NCI-H510A (cell line): ENCODE measurements at places on chromosomes 4 and X.
A peak's percentile ranks its signal among the peaks of the same experiment; 100 is the strongest.

DNA sequence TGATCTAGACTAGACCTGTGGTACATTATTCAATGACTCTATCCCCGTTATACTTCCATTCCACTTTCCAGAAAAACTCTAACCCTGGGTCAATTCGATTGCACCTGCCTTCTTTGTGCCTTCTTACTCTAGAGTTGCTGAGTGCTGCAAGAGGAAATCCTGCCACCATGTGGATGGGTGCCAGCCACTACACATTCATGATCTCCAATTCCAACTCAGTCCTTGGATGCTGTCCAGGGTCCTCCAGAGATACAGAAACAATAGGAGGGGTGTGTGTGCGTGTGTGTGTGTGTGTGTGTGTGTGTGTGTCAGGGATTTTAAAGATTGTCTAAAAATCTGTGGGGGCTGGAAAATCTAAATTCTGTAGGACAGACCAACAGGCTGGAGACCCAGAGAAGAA lies 42.9 kb upstream of the INTS6L start:
- DNase-seq, result peak; percentile 0

DNA sequence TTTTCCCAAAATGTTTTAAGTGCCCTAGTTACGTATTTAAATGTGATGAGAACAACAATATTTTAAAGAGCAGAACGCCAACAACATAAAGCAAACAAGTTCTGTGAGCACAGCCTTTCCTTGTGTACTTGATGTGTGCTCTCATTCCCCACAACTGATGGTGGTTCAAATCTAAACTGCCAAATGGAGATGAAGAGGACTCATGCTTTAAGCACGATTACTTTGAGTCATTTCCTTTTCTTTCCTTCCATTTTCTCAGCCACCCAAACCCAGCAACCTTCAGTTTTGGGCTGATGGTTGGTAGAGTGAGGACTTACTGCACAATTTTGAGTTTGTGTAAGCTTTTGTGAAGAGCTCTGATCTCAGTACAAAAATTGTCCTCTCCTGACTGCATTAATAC lies 1.7 kb downstream of the NSD2 start:
- DNase-seq, result no peak

GRCh38 chr4:15779809-15780208 lies 1.7 kb downstream of the CD38 start:
- DNase-seq, result no peak

DNA sequence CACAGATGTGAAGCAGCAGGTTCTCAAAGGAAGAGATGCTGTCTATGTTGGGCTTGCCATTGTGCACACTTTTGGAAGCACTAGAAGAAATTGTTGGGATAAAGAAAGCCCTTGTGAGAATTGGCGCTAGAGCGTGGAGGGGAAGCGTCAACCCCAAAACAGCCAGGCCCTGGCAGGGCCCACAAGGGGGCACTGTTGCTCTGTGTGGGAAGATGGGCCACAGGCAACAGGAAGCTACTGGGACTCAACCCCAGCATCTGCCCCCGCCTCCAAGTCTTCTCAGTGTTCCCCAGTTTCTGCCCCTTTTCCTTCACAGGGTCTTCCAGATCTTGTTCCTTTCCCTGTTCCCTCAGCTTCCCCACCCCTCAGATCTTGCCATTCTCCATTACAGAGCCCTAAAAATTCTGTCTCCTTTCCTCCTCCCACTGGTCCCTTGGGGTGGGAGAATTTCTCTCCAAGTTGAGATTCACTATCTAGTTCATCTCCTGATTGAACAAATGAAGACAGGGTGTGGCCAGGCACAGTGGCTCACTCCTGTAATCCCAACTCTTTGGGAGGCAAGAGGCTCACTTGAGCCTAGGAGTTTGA lies 85.5 kb downstream of the STARD8 start:
- DNase-seq, result peak; percentile 9

- DNase-seq, result no peak
Measured at GRCh38 chr4:123121241-123121907, 199.0 kb upstream of the NUDT6 start.

DNA sequence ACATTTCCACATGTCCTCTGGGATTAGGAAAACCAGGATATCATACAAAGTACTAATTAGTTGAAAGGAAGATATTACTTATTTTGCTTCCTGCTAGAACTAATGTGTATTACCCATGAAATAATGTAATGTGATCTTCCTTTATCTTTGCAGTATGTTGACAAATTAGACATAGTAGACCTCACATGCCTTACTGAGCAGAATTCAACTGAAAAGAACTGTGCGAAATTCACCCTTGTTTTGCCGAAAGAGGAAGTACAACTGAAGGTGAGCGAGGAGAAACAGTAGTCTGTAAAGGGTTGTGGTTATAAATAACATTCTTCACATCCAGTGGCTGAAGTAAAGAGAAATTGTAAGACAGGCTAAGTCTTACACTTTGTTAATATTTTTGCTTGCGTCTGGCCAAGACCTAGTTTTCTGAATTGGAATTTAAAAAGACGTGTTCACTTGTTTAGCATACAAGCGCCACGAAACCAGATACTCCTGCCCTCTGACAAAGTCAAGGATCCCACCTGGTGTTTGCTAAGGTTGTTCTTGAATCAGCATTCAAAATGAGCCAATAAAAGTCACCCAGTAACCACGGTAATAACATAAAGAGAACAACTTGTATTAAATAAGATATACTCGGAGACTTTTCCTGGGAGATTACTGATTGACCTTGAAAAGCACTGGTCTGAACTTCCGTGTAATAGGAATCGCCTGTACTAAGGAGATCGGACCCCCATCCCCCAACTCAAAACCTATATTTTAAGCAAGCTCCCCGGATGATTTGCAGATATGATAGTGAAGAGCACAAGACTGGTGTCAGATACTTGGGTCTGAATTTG lies 16.9 kb downstream of the STAP1 start:
- DNase-seq, result peak; percentile 75

DNA sequence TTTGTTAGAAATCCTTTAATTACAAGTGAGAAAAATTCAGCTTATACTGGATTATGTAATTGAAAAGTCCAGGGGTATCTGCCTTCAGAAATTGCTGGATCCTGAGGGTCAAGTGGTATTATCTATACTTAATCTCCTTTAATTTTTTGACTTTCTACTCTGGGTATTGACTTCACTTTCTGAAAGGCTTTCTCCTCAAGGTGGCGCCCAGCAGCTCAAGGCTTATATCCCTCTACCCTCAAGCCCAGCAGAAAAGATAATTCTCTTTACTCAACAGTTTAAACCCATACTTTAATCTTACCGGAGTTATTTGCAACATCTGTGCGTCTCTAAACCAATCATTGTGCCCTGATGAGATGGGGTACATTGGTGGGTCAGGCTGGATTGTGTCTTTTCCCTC lies 129.5 kb downstream of the LARP7 start:
- no peak for DNase-seq

GRCh38 chr4:6474053-6474568 lies 1.7 kb upstream of the PPP2R2C start:
- DNase-seq, result no peak

GRCh38 chr4:102196221-102196620 lies 149.1 kb downstream of the SLC39A8 start:
- no peak for DNase-seq

GRCh38 chr4:148962539-148963290 lies 520.5 kb upstream of the NR3C2 start:
- no peak for DNase-seq

DNA sequence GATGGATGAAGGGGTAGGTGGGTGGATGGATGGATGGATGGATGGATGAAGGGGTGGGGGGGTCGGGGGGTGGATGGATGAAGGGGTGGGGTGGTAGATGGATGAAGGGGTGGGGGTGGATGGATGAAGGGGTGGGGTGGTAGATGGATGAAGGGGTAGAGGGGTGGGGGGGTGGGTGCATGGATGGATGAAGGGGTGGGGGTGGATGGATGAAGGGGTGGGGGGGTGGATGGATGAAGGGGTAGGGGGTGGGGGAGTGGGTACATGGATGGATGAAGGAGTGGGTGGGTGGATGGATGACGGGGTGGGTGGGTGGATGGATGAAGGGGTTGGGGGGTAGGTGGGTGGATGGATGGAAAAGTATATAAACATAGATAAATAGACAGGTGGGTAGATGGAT lies 74.2 kb downstream of the PRKX start:
- no peak for DNase-seq

DNA sequence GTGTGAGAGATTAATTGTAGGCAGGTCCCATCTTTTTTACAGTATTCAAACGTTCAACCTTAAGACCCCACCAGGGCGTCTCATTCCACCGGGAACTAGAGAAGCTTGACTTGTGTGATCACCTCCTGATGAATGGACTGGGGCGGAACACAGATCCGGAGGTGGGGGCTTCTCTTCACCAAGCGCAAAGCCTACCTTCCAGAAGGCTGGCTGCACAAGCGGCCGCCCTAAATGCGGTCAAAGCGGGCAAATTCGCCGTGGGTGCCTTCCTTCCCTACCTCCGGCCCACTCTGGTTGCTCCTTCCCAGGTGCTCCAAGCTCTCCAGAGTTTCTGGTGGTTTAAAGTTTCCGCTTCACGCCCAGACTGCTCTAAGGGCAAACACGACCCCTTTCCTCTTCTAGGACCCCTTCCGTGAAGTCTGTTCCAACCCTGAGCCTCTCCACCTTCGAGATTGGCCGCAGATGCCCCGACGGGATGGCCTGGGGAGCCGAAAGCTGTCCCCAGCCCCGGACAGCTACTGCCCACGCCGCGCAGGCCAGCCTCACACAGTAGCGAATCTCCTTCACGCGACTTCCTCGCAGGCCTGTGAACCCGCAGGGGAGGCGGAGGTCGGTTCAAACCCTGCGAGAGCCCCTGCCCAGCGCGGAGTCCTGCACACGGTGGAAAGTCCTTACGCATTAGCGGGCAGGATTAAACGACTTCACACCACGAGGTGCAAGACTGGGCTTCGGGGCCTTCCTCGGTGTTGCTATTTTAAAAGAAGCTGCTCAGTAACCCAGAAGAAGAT lies 1.6 kb upstream of the WWC2 start:
- DNase-seq, result no peak

DNA sequence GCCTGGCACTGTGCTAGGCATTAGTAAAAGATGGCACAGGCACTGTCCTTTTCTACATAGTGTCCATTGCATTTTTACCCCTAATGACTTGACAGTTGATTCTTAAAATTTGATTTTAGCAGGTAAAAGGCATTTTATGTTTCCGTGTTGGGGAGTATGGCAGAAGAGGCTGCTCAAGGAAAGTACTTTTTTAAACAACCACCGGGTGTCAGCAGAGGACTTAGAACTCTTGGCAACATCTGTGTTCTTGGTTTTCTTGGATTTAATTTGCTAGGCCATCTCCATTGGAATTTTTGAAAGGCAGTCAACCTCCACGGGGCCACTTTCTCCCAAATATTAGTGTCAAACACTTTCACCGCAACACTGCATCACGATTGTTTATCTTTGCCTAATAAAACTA lies 102.9 kb downstream of the TSPAN7 start:
- no peak for DNase-seq

DNA sequence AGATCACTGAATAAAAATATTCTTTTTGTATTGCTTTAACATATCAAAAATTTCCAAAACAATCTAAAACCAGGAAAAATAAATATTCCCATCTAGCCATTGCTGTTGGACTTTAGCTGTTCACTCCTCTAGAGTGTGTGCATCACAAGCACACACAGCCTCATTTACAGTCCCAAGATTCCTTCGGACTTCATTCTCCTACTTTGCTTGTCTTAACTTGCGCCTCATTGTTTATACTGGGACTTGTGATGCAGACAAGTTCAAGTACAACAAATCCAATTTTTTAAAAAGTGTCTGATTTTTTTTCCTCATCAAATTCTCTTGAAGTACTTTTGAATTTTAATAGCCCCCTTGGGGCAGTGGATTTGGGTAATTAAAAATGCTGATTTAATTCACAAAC lies 55.6 kb downstream of the TLL1 start:
- DNase-seq, result no peak

DNA sequence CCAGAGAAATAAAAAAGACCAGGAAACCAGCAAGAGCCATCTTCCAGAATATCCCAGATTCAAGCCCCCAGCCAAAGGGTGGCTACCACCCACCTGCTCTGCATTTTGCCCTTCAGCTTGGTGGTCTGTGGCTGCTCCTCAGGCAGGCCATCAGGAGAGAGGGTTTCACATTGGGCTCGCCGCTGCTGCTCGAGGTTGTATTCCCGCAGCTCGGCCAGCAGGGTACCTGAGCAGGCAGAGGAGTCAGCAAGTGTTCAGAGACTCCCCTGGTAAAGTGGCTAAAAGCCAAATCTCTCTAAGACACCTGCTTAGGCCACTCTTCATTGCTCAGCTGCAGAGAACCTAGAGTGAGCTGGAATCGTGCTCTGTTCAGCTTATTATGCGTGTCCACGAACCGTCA lies 110.8 kb upstream of the HSD17B10 start:
- DNase-seq, result no peak

- DNase-seq, result no peak
Measured at GRCh38 chrX:96838537-96838936, 45.2 kb upstream of the RPA4 start.

DNA sequence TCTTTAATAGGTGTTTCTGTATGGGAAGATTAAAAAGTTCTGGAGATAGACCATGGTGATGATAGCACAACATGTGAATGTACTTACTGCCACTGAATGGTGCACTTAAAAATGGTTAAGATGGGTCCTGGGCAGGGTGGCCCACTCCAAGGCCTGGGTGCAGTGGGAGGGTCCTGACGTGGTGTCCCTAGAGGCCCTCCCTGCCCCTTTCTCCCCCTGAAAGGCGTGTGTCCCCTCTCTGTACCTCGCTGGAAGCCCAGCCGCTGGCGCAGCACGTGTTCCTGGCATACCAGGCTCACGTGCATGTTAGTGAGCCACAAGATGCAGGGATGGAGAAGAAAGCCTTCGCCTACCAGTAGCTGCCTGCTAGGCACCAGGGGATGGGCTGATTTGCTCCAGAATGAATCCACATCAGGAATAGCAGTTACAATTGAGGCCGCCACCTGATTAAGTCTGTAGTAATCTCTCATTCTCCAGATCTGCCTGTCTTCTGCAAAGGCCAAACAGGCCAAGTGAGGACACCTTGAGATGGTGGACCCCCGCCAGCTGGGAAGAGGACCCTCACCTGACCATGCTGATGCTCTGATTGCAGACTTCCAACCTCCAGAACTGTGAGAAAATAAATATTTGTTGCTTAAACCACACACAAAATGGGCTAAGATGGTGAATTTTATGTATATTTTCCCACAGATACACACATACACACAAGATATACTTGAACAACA lies 67.5 kb downstream of the COQ2 start:
- no peak for DNase-seq

DNA sequence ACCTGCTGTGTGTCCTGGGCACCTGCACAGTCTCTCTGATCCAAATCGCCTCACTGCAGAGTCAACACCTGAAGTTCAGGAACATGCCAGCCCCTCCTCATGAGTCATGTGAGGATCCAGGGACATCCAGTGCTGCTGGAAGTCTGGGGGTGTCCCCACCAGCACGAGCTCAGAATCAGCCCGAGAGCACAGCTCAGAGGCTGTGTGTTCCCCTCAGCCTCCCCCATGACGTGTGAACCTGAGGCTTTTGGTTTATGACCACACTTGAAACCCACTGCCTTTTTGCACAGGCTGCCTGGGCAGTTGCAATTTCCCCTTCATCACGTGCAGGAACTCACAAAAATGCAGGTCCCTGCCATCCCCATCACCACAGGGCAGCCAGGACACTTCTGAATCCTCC lies 47.1 kb downstream of the PPP2R2C start:
- no peak for DNase-seq

GRCh38 chr4:3294401-3295241 lies 1.8 kb downstream of the RGS12 start:
- DNase-seq, result no peak

GRCh38 chr4:109608879-109609278 lies 48.8 kb downstream of the MCUB start:
- DNase-seq, result no peak

GRCh38 chr4:26751838-26752237 lies 108.8 kb upstream of the STIM2 start:
- DNase-seq, result no peak
